CD4-positive, alpha-beta memory T cell (primary cell): ENCODE measurements at places on chromosomes 11 and 22. TPM values are rescaled to one million over a fixed set of nuclear protein-coding genes. Genes with fewer than 3 reads are reported as not detected.
A peak's percentile ranks its signal among the peaks of the same experiment; 100 is the strongest.

GRCh38 chr11:37946155-37946766 is 1348.2 kb upstream of the RAG2 start:
- DNase-seq: no peak

DNA sequence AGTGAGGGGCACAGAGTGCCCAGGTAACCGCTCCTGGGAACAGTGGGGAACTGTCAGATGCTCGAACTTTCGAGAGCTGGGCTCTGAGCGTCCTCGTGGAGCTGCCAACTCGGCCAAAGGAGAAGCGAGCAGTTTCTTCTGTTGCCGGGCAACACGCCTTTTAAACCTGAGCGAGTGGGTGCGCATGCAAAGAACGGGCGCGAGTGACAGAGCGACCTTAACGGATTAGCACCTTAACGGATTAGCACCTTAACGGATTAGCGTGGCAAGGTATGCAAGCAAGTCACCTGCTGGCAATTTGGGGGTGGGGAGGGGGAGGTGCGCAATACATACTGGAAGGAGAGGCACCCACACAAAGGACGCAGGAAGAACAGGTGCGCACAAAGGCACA is 61.8 kb upstream of the PRODH start:
- no peak for DNase-seq

GRCh38 chr11:59173080-59173963 is 1.4 kb downstream of the DTX4 start:
- no peak for DNase-seq

GRCh38 chr11:116263770-116264169 is 509.0 kb downstream of the BUD13 start:
- no peak for DNase-seq

GRCh38 chr11:86620891-86621521 is 51.4 kb downstream of the ME3 start:
- no peak for DNase-seq

DNA sequence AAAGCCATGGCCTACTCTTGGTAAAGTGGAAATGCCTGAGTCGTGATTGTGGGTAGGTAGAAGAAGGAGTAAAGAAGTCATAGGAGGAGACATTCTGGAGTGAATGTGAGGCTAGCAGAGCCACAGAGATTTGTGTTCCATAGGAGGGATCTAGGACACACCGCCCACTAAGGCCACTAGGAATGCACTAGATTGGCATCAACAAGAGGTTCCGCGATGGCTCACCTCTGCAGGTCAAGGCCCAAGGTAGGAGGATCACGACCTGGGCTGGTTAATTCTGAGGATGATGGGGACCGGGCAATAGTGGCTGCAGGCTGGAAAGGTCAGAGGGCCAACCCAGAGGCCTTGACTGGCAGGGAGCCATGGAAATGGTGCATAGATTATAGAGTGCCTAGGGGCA is 48.8 kb upstream of the OPCML start:
- no peak for DNase-seq

- no peak for DNase-seq
Measured at GRCh38 chr11:86523738-86524619, 148.4 kb downstream of the ME3 start.

DNA sequence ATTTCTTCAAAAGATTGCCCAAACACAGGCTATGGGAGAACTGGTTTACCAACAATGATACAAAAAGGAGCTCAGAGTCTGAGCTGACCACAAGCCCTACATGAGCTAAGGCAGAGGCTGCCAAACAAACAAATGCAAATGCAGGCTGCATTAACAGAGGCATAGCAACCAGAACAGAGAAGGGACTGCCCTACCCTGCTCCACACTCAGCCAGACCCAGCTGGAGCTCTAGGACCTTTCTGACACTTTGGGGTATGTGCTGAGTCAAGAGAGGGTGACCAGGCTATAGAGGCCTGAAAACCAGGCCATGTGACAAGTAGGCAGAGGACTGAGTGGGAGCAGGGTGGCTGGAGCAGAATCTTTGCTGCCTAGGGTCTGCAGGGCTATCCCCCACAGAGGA is 17.8 kb upstream of the P2RY2 start:
- no peak for DNase-seq

DNA sequence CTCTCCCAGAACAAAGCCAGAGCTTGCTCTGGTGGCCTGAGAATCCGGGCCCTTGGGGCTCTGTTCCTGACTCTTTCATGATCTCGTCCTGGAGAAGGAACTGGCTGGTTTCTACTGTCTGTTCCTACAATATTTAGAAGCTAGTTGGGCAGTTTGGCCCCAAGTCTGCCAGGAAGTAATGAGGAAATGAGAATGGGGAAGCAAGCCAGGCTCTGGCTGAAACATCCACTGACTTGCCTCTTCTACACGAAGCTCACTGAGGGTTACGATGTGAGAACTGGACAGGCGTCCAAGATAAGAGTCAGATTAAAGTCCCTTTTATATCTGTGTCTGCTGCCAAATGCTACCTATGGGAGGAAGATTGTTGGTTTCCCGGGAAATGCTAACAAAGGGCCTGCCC is 110.0 kb upstream of the KIRREL3 start:
- DNase-seq: no peak

- no peak for DNase-seq
Measured at GRCh38 chr11:133785795-133786340, 59.4 kb downstream of the SPATA19 start.

- DNase-seq: no peak
Measured at GRCh38 chr11:132987936-132988335, 544.4 kb downstream of the OPCML start.

DNA sequence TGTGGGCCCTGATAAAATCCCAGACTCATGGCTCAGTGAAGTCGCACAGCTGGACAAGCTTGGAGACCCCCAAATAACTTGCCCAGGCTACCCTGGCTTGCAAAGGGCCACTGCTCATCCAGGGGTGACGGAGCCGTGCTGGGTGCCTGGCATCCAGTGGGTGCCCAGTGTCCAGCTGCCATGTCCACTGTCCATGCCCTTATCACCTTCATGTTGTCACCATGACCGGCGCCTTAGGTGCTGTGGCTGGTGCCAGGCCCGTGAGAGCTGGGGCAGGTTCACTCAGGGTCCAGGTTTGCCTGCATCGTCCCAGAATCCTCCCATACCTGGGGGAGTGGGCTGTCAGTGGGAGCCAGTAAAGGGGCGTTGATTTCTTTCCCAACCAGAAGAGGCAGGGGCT is 57.4 kb downstream of the LRP5 start:
- DNase-seq: no peak

DNA sequence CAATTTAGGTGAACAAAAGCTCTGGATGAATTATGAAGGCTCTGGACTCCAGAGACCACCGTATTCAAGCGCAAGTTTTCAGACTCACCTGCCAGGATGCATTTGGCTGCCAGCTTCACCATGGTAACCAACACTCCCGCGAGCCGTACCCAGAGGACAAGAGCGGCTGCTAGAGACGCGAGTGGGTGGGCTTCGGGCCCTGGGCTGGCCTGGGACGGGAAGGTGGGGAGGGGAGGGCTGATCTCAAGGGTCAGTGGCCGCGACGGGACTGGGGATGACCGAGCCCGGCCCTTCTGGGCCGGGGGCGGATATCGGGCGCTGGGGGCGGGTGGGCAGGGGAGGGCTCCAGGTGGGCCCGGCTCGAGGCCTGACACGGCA is 344 bp downstream of the IFT27 start:
- peak; percentile 45 for DNase-seq

DNA sequence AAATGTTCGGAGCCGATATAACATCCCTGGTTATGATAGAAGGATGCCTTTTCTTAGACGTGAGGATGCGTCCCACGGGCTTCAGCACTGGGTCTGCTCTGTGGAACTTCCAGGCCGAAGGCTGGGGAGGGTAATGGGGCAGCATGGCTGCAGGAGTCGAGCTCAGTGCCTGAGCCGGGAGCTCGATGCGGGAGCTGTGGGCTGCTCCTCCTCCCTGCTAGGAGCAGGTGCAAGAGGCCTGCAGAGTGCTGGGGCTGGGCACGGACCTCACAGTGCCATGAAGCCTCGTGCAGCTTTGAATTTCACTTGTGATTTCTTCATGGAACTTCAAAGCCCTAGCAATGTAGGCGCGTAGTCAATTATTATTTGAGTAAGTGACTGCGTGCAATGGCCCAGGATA is 6.0 kb downstream of the TUBA8 start:
- DNase-seq: no peak

GRCh38 chr22:42889304-42889703 is 32.2 kb upstream of the ARFGAP3 start:
- no peak for DNase-seq

DNA sequence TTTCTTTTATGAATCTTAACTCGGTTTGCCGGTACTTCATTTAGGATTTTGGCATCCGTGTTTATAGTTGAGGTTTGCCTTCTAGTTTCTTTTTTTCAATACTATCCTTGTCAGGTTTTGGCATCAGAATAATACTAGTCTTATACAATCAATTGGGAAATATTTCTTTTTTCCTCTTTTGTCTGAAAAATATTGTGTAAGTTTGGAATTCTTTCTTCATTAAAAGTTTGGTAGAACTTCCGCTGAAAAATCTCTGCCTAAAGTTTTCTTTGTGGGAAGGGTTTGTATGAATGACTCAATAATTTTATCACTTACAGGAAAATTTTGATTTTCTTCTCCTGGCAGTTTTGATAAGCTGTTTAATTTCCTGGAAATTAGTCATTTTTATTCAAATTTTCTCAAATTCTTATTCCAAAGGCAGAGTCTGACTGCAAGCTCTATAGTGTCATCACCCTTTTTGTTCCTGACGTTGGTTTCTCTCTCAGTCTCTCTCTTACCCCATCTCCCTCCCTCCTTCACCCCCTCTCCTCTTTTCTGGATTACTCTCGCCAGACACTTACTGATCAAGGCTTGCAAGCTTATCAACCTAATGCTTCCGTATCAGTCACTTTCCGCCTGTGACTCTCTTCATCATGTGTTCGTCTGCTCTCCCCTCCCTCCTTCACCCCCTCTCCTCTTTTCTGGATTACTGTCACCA is 555.7 kb downstream of the TBC1D22A start:
- no peak for DNase-seq

DNA sequence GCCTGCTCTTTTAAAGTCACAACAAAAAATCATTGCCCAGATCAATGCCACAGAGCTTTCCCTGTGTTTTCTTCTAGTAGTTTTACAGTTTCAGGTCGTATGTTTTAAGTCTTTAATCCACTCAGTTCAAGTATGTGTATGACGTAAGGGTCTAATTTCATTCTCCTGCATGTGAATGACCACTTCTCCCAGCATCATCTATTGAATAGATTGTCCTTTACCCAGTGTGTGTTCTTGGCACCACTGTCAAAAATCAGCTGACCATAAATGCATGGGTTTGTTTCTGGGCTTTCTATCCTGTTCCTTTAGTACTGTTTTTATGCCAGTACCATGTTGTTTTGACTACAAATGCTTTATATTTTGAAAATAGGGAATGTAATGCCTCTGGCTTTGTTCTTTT is 28.1 kb downstream of the INTS4 start:
- DNase-seq: no peak

GRCh38 chr11:57649826-57650738 is at the start of gene YPEL4:
Gene YPEL4, minus strand, starts transcription at chr11:57649912. Its CDS starts 2,805 bp downstream, at chr11:57647107.
- peak; percentile 75 for DNase-seq

DNA sequence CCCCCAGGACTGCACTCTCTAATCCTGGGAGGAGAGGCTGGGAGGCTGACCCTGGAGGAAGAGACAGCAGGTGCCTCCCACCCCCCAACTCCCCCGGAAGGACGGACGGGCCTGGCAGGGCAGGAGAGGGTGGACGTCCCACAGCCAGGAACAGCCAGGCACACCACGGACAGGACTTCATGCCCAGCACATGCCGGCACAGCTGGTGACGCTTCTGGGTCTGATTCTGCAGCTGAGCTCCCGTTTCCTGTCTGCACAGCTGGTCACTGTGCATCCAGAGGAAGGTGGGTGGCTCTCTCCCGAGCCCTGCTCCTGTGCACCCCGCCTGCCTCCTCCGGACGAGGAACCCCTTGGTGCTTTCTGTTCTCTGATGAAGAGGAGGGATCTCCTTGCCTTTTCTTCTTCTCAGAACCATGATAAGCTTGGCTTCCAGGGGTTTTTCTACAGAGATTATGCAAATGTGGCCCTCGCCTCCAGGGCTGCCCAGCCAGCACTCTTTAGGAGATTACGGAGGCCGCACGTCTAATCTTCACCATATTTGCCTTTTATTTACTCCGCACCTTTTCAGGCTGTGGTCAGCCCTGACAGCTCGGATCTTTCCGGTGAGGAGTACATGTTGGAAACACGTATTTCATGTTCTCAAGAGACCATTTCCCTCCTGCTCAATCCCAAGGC is 1295.8 kb downstream of the BRD1 start:
- DNase-seq: no peak

- no peak for DNase-seq
Measured at GRCh38 chr11:28763876-28764275, 655.7 kb downstream of the METTL15 start.

GRCh38 chr11:58726737-58727414 is 4.9 kb downstream of the GLYAT start:
- DNase-seq: peak; percentile 22

GRCh38 chr22:22823131-22823810 is 64.3 kb upstream of the IGLL5 start:
- no peak for DNase-seq

DNA sequence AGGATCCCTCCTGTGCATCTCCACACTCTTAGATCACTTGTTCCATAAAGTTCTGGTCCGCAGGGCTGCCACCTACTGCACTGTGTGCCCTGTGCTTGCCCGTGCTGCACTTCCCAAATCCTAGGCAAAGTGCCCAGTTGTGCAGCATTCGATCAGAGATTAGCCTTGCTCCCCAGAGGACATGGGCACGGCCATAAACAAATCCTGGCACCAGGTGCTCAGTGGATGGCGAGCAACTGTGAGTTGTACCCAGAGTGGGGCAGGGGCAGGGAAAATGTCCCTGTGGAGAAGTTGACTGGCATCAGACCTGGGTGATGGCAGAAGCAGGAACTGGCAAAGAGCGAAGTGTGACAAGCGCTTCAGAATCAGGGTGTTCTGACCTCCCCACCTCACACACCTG is 4.7 kb downstream of the FADS2 start:
- DNase-seq: no peak

GRCh38 chr11:116224154-116224888 is 548.5 kb downstream of the BUD13 start:
- no peak for DNase-seq

GRCh38 chr11:48109046-48109666 is 107.5 kb upstream of the OR4B1 start:
- DNase-seq: peak; percentile 43

GRCh38 chr22:31431950-31432349 is 32.5 kb downstream of the DRG1 start:
- DNase-seq: no peak

DNA sequence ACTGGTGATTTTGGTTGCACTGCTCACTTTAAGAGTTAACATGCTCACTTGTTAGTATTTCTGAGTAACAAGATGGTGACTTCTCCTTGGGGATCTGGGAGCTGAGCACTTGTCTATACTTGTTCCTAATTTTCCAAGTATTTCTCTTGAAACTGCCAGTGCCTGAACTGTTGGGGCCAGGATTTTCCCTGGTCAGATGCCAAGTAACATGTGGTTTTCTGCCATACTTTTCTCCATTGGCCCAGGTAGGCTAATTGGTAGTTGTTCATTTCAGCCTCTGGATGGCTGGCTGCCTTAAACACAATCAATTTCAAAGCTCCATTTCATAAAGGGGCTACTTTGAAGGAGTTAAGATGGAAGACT is 35.0 kb downstream of the RNF141 start:
- no peak for DNase-seq

The CASTOR1 gene
- total RNA-seq: 13.7 TPM

The APOL5 gene
- total RNA-seq: not detected

The GTSE1 gene
- total RNA-seq: 0.64 TPM

The HBB gene
- total RNA-seq: 0.61 TPM

The BTG4 gene
- not detected for total RNA-seq

The CLDN5 gene
- not detected for total RNA-seq

The MMP12 gene
- total RNA-seq: not detected

The GUCY1A2 gene
- 0.12 TPM for total RNA-seq

The CXCR5 gene
- 21.5 TPM for total RNA-seq
